NCI-H1436 treated with DMSO at 0.1 percent for 48 hours (cell line): ENCODE measurements at places on chromosomes 11 and 22.

DNA sequence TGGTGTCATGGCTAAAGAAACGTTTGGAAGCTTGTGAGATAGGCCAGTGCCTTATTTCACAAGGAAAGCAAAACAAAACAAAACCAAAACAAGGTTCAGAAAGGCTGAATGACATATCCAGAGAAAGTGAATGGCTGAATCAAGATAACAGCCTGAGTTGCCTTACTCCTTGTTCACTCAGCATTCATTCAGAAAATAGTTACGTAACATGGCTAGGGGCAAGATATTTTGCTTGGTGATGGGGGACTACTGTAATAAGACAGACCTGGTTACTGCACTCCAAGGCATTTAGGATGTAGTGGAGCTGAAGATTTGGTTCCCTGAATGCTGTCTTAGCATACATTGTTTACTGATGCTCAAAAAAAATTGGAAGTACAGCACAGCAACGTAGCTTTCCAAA is 47.7 kb downstream of the C11orf91 start:
- DNase-seq = no peak

- DNase-seq = no peak
These were observed 20.3 kb upstream of the PPP6R3 start for GRCh38 chr11:68440224-68440623.

DNA sequence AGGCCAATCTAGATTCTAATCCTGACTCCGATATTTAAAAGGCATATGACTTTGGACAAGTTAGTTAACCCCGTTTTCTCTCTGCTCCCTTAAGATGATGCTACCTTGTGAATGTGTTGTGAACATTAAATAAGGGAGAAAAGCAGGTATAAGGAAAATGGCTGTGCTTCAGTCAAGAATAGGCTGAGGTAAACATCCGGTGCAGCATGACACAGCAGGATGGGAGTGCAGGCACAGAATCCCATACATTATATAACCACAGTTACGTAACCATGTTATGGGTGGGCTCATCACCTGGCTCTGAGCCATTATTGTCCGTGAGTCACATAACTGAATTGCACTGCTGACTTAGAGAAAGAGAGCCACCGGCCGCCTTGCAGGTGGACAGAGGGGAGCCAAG is 382.2 kb upstream of the ANO5 start:
- no peak for DNase-seq

DNA sequence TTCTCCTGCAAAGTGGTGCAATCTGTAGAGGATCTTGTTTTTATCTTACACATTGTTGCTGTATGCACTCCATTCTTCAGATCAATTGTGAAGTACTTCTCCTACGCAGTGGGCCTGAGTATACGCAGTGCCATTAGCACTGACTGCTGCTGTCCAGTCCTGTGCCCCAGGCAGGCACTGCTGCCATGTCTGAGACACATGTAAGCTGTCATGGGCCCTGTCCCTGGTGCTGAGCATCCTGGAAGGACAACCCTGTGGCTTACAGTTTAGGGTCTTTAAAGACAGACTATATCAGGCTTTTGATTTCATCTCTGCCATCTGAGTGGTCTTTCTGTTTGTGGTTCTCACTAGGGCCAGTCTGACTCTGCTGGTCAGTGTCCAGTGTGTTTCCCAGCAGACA is 44.8 kb upstream of the PTPN5 start:
- no peak for DNase-seq

DNA sequence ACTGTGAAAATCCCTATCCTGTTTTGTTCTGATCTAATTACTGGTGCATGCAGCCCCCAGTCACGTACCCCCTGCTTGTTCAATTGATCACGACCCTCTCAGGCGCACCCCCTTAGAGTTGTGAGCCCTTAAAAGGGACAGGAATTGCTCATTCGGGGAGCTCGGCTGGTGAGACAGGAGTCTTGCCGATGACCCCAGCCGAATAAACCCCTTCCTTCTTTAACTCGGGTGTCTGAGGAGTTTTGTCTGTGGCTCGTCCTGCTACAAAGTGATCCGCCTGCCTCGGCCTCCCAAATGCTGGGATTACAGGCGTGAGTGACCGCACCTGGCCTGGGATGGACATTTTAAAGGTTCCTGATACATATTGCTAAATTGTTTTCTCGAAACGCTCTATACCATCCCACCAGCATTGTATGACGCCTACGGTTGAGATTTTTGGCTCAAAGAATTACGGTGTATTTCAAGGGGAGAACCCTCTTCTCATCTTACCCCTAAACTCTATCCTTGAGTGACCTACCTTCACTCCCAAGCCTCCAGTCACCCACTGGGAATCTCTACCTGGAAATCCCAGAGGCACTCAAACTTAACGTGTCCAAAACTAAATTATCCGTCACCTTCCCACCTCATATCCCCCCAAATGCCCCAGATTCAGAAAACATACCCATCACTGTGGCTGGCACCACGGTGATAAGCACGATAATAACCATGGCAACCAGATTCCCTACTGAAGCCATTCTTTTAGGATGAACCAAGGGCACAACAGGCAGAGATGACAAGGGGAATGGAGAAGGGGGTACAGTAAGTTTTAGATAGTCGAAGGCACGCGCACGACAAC is 789 bp upstream of the POLA2 start:
- DNase-seq = no peak

DNA sequence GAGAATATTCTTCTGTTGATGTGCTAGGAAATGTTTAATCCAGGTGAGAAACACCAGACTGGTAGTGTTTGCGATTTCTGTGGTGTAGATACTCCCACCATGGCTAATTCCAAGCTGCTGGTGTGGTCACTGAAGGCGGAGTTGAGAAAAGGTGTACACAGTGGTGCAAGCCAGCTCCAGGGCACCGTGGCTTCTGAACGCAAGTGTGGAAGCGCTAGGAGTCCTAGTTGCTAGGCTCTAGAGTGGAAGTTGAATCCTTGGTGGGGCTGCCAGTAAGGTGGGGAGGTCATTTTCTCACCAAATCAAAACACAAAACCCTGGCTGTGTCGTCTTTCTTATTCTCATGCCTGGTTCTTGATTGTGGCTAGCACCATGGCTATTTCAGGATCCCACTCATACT is 61.6 kb downstream of the ZBTB16 start:
- no peak for DNase-seq

DNA sequence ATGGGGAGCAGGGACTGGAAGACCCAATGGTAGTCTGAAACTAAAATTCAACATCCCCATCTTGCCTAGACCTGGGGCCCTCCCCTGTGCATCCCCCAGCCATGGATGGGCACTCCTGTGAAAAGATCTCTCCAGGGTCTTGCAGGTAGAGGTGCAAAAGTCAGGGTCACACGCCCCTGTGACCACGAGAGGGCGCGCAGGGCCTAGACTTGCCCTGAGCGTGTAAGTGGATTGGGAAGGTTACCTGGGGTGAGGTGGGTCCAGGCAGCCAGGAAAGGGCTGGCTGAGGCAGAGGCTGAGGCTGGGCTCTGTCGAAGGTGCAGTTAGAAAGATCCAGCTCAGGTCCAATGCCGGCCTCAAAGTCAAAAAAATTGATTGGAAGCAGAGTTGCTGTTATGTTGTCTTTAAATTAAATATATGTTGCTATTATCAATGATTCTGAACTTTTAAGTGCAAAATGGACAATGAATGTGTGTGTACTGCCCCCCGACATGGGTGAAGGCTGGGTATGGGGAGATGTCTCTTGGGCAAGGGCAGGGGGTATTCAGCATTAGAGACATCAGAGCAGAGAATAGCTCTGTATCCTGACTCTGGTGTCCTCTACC is 4.8 kb upstream of the POU2F3 start:
- DNase-seq = no peak

- DNase-seq = no peak
These were observed 51.0 kb downstream of the MTNR1B start for GRCh38 chr11:93020248-93021046.

DNA sequence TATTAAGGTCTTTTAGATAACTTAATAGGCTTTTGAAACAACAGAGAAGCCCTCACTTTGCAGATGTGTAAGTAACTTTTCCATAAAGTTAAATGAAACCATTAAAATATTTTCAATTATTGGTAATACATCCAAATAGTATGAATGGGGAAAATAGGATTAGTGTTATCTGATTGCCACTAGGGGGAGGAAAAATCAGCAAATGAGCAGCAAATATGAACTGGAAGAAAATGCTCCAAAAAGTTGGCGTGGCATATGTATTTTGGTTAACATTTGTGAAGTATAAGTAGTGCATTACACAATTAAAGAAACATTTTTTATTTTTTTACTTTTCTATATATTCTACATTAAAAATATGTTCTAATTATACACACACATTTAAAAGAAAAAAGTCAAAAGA is 259.8 kb upstream of the ANO5 start:
- DNase-seq = no peak

- DNase-seq = no peak
These were observed 175.4 kb downstream of the CWF19L2 start for GRCh38 chr11:107282195-107282594.

GRCh38 chr22:20996598-20997535 is 5.1 kb downstream of the THAP7 start:
- DNase-seq = no peak

DNA sequence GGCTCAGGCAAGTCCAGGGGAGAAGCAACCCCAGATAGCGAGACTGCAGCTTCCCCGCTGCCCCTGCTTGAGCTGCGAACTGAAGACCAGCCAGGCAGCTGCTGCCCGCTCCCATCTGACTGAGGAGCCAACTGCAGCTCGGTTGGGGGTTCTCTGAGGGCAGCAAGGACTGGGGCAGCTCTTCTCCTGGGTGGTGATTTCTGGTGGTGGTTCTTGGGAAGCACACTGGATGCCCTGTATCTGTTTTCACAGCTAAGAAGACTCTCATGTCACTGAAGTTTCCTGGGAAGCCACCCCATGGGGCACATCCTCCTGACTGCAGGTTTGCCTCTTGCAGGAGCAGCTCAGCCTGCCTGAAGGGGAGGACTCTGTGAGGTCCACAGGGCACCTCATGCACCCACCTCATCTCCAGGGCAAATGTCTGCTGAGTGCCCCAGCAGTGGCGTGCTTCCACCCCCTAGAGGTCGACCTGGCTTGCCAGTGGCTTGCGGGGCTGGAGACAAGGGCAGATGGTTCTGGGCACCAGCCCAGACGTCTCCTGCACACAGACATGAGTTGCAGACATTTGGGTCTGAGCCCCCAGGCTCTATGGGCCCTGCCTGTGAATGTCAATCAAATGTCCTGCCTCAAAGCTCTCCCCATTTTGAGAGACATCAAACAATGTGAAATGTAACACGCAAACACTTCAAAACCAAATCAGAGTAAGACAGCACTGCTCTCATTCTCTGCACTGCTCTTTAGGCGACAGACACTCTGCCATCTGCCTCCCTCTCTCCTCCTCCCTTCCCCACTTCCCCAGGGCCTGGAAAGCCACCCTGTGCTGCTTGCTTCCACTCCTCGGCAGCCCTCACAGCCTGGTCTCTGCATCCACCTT is 800.9 kb downstream of the BRD1 start:
- no peak for DNase-seq

GRCh38 chr11:122852074-122852795 is 13.9 kb downstream of the CRTAM start:
- no peak for DNase-seq

GRCh38 chr11:92477686-92478085 is 253.1 kb downstream of the FAT3 start:
- no peak for DNase-seq

DNA sequence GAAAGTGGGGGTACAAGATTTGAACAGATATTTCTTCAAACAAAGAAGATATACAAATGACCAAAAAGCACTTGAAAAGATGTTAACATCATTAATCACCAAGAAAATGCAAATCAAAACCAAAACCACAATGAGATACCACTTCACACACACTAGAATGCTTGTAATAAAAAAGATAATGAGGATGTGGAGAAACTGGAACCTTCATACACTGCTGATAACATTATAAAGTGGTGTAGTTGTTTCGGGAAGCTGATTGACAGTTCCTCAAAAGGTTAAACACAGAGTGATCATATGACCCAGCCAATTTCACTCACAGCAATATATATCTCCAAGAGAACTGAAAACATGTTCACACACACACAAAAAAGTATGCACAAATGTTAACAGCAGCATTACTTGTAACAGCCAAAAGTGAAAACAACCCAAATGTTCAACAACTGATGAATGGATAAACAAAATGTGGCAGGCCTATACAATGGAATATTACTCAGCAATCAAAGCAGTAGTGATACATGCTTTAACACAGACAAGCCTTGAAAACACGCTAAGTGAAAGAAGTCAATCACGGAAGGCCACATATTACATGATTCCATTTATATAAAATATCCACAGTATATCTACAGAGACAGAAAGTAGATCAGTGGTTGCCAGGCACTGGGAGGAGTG is 15.1 kb downstream of the PITPNB start:
- no peak for DNase-seq

DNA sequence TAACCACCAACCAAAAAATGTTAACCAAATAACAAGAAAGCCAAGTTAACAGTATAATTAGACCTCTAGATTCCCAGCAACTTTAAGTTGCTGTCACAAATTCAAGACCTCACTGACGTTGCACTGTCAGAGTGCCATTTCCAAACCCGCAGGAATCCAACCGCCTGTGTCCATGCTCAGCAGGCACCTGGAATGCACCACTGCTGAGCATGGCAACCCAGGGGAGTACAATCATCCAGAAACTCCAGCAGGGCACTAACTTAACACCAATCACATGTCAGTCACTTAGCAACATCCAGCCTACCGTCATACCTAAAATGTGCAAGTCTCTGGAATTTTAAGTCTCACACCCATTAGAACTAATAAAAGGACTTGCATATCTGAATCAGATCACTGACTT is 48.8 kb downstream of the SMCO4 start:
- no peak for DNase-seq

DNA sequence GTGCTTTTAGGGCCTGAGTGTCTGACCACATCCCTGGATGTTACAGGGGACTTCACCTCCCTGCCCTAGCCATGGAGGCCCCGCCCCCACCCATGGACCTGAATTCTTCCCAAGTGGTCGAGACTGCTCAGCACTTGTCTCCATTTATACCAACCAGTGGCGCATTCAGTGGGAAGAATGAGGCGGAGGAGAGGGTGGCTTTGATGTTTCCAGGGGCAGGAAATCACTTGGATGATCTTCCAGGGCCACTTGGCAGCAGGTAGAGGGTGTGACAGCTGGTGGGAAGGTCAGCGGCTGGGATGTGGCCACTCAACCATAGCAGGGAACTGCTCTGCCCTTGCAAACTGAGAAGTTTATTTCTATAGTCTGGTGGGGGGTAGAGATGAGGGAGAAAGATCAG is 155.1 kb upstream of the BLID start:
- no peak for DNase-seq

DNA sequence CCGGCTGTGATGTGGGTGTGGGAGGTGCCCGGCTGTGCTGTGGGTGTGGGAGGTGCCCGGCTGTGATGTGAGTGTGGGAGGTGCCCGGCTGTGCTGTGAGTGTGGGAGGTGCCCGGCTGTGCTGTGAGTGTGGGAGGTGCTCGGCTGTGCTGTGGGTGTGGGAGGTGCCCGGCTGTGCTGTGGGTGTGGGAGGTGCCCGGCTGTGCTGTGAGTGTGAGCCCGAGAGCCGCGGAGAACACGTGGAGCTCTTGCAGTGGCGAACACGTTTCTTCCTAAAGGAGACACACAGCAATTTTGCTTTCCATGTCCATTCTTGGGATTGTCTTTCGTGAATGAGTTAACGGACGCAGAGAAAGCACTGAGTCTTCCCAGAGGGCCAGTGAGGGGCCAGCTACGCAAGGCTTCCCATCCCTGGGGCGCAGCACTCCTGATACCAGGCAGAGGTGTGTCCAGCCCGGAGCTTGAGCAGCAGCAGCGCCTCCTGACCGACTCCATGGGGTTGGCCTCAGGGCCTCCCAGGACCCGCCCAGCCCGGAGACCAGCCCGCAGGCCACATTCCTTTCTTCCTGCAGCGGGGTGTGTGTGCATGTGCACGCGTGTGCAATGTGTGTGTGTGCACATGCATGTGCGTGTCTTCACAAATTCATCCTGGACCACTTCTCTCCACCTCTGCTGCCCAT is 245.0 kb upstream of the B3GAT1 start:
- DNase-seq = no peak

GRCh38 chr22:44994399-44995104 is 15.3 kb downstream of the PHF21B start:
- DNase-seq = no peak
